Stimulated activated CD4-positive, alpha-beta T cell treated with anti-CD3 and anti-CD28 coated beads, Interleukin-1b, Interleukin-23, amount 100 ng/mL, for 4 hours (primary cell): ENCODE measurements at places on chromosomes 7 and 10.

DNA sequence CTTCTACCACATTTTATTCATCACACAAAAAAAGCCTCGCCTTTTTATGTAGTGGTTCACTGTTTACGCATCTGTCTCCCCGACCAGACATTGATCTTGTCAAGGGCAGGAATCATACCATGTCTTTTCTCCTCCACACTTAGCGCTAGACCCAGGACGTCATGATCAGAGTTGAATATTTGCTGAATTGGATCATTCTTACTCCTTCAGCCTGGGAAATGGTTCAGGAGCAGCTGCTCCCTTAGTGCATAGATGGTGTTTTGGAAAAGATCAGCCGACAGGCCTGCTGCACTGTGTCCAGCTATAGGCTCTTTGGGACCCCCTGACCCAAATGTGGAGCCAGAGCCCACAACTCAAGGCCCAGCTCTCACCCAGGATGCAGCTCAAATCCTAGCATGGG is 249.1 kb upstream of the TMEM72 start:
- DNase-seq = no peak

- no peak for DNase-seq
These were observed 65.1 kb downstream of the ADARB2 start for GRCh38 chr10:1672001-1672781.

DNA sequence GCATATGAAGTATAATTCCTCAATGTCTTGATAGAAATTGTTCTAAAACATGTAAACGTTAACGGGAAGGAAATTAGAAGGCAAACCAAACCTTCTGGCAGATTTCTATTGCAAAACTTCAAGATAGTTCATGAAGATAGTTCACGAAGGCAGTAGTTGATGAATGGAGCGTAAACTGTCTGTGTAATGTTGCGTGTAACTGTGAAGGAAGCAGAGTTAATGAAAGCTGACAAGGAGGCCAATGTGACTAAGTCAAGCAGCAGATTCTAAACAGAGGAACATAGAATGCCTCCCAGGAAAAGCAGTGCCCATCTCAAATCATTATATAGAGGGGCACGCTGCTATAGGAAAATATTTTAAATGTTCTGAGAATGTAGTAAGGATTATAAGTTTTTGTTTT is 659.7 kb upstream of the IGFBP3 start:
- no peak for DNase-seq

GRCh38 chr10:44627591-44628354 is 242.9 kb upstream of the CXCL12 start:
- no peak for DNase-seq

GRCh38 chr10:19421674-19422073 is 373.1 kb downstream of the MALRD1 start:
- DNase-seq = no peak

- DNase-seq = no peak
These were observed 45.6 kb downstream of the TPST1 start for GRCh38 chr7:66250711-66251110.

GRCh38 chr7:148044173-148044572 is 546.4 kb upstream of the C7orf33 start:
- no peak for DNase-seq

DNA sequence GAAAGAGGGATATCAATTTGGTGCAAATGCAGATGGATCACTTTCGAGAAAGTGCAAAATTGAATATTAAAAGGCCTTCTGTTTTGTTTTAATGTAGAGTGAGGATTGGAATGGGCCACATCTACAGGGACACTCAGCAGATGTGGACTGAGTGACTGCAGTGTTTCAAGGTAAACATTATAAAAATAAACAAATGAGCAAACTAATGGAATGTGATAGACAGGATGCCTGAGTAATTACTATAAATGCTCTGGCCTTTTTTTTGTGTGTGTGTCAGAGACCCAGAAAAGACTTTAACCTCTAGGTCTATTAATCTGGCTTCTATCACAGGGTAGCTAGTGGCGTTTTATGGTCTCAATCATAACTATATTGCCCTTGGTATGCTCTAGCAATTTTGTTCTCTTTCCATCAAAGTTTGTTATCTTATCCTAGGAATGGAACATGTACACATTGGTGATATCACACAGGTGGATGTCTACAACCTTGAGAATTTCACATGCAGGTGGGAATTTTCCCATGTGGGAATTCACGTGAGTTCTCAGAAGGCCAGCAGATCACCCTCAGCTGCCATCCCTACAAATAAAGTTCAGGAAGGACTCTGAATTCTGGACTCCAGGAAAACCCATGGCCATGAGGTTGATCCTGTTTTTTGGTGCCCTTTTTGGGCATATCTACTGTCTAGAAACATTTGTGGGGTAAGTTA is at the start of gene CPA2:
TSS of gene CPA2 (plus strand) at position 606 of the 703 bp plus-strand sequence. CDS start at position 625, 19 bp downstream.
- no peak for DNase-seq

DNA sequence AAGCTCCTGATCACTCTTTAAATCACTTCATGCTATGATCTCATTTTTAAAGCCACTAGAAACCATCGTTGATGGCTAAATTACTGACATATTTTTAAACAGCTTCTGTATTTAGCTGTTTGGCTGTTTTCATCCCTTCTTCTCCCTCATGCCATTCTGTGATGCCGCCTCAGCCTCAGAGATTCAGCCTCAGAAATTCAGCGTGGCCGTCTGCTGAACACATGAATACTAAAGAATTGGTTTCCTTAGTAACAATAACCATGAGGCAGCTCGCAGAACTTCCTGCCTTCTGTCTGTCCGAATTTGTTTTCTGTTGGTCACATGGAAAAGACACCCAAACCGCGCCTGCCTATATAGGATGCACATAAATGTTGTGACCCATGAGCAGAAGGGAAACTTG is 31.0 kb upstream of the FZD1 start:
- no peak for DNase-seq

DNA sequence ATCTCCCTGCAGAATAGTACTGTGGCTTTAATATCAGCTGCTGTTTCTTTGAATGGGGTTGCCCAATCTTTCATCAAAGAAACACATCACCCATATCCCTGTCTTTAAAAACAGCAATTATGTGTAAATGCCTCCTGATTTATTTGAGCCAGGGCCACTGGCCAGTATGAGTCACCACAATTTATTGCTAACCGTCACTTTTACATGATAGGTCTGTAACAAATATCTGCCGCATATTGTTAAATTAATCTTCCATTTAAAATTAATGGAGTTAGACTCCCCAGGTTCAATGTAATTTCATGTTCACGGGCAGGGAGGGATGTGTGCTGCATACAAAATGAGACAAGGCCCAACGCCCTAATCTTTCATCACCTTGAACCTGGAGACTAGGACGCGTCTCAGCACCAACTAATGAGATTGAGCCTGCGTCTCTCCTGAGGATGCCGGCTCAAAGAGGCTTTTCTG is 673.4 kb downstream of the AUTS2 start:
- DNase-seq = no peak

GRCh38 chr7:132777414-132777813 is 201.1 kb upstream of the PLXNA4 start:
- no peak for DNase-seq

- DNase-seq = no peak
These were observed 28.1 kb downstream of the COL13A1 start for GRCh38 chr10:69829775-69830174.

DNA sequence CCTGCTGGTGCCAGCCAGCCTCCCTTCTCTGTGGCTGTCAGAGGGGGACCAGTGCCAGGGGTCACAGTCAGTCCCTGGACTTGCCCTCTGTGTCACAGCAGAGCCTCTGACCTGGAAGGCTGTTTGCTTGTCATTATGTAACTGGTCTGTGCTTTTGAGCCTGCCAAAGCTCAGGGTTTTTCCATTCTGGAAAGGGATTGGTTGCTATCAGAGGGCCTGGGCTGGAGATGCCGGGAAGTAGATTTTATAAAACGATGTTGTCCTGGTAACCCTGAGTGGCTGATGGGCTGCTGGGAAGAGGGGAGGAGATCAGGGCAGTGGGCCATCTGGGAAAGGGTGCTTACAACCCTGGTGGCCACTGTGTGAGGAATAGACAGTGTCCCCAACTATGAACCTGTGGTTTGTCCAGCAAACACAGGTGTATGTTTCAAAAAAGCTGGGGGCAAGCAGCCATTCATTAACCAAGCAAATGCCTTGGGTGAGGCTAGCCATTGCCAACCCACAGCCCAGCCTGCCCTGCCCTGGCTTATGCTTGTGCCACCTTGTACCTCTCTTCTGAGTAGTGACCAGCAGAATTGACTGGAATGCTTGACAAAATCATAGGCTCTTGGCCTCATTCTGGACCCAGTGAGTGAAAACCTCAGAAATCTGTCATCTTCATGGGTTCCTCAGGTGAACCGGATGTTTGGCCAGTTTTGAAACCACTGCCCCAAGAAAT is 21.6 kb downstream of the SFTPD start:
- no peak for DNase-seq
